Hindlimb muscle (tissue), 1 donor: ENCODE measurements at places on chromosomes 3 and 15. TPM values are rescaled to one million over a fixed set of nuclear protein-coding genes. Genes with fewer than 3 reads are reported as not detected.

DNA sequence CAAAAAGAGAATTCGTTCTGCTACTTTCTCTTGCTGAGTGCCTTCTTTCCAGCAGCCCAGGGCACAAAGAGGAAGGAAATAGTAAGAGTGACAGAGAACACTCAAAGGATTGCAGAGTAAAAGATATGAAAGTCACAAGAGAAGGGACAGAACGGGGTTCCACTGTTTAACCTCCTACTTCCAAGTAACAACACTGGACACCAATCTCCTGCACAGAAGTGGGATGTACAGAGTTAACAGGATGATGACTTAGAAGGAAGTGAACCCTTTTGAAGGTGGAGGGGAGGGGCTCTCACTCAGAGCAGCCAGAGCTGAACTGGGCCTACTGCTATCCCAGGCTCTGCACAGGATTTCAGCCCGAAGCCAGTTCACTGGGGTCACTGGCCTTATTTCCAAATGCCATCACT lies 130.1 kb upstream of the PRICKLE2 start:
- DNase-seq = no peak

DNA sequence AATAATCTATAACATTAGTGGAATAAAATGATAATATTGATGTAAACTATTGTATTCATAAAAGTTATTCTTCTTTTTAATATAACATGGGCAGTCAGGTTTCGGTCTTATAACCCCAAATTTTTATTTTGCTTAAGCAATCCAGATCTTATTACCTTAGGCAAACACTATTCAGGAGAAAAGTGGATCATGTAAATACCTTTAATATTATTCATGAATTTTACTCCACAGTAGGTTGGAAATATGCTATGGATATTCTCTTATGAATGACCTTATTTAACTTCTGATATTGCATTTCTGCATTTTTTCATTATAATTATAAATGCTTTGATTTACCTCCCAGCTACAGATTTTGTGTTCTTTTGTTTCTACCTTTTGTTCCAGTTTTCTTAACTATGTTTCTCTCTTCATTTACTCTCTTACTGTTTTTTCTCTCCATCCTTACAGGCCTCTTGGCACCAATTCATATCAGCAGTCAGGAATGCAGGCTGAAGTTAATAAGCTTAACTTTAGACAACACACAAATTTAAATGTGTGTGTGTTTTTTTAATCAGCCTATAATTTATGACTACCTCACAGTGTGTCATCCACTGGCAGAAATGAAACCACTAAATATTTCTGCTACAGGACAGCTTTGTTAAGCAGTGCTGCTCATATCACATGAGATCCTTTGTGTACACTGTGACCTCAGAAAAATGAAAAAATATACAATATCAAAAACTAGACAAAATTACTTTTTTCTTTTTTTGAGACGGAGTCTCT lies 111.0 kb downstream of the NSUN3 start:
- no peak for DNase-seq

DNA sequence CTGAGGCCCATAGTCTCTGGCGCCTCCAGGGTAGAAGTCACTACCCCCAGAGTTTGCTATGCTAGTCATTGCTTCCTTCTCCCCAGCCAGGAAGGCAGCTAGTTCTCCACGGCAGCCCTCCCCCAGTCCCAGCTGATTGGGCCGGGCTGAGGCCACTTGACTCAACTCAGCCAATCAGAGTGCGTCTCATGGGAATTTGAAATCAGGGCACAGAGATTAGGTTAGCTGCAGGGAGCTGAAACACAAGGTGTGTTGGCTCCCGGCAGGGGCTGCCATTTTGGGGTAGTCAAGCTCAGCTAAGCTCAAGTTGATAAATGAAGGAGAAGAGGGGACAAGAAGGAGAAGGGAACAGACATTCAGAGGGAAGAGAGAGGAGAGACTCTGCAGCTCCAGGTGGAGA lies 32.8 kb downstream of the LINGO1 start:
- DNase-seq = no peak

DNA sequence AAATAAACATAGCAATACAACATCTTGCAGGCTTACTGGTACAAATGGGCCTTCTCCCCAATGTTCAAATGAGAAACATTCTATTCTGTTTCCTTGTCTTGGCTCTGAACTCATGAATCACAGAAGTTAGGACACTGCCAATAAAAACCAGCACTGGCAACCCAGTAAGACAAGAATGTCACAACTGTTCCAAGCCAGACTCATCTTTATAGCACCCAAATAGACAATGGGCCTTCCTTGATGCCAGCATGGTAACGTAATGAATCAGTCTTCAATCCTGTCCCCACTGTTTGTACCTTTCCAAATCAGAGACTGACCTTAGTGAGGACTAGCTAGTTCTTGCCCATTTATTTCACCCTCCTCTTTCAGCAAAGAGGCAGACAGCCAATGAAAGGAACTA lies 14.1 kb upstream of the RPS17 start:
- DNase-seq = no peak

DNA sequence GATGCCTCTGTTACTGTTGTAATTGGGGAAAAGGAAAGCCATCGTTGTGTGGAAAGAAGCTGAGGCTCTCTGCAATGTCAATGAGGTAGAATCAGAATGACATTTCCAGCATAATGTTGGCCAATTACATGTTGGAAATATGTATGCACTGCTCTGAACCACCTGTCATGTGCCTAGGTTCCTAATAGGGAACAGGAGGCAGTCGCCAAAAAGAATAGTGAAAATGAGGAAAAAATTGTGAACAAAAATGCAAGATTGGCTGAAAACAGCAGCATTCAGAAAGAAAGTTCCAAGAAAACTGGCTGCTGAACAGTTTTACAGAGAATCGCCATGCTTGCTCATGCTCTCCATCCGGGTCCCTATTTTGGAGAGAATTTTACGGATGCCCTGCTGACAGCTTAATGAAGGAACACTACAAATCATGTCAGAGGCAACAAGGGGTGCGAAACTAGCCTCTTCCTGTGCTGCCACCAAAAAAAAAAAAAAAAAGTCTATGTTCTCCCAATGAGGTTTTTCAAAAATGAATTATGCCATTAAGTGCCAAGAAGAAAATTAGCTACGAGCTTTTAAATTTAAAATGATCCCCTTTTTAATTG lies 305.9 kb upstream of the ARRDC4 start:
- DNase-seq = peak; percentile 67

DNA sequence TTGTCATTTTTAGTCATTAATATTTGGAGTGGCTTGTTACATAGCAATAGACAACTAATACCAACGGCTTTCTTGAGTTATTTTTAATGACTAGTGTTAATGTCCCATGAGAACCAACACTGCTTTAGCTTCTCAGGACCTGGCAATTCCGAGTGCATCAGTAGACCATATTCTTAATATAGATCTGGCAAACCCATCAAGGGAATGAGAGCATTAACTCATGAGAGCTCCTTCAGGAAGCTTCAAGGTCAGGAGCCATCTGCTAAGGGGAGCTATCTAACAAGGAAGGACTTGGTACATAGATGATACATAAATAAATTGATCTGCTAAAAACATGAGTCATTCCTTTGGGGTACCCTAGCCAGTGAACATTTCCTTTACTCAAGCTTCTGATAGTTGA lies 122.6 kb upstream of the EPHA3 start:
- DNase-seq = no peak

- no peak for DNase-seq
These were observed 21.8 kb downstream of the DNASE1L3 start for GRCh38 chr3:58188921-58189451.

- no peak for DNase-seq
These were observed 285.1 kb upstream of the CDIN1 start for GRCh38 chr15:36294359-36294758.

GRCh38 chr3:189049458-189050236 lies 122.1 kb upstream of the TPRG1 start:
- DNase-seq = no peak

DNA sequence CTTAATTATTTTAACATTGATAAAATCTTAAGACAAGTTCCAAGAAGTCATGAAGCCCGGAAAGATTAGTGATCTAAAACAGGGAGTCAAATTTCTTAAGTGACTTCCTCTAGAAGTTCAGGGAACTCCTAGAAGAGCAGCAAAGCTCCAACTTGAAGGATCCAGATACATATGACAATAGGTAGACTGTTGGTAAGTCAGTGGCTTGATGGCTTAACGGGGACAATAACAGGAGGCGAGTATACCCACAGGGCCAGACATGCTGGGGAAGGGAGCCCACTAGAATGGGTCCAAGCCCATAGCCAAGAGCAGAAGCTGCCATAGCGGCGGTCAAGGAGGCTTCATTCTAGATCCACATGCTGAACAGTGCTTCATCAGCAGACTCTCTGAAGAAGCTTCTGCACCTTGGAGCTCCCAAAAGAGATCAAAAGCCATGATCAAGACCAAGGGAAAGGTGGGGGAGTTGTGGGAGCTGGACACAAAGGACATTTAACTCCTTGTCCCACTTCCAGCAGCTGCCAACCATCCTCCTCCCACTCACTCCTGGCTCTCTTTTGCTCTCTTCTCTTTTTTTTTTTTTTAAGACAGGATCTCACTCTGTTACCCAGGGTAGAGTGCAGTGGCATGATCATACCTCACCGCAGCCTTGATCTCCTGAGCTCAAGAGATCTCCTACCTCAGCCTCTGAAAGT lies 10.2 kb upstream of the CA12 start:
- no peak for DNase-seq

SH2D7 gene
- polyA plus RNA-seq = 0.12 TPM

ASB14 gene
- polyA plus RNA-seq = 1.1 TPM

RHOV gene
- 0.30 TPM for polyA plus RNA-seq

MED12L gene
- polyA plus RNA-seq = 9.7 TPM

RGMA gene
- 101 TPM for polyA plus RNA-seq

ZWILCH gene
- polyA plus RNA-seq = 11.4 TPM
